ENCODE measurements at places on chromosomes 1 and 21.

- DNase-seq, result no peak
These were observed 1180.3 kb upstream of the B3GALT2 start for GRCh38 chr1:194366705-194367104.

- no peak for DNase-seq
These were observed 48.2 kb downstream of the SYT2 start for GRCh38 chr1:202662081-202662480.

GRCh38 chr1:2208309-2209239 lies 14.0 kb upstream of the FAAP20 start:
- no peak for DNase-seq

DNA sequence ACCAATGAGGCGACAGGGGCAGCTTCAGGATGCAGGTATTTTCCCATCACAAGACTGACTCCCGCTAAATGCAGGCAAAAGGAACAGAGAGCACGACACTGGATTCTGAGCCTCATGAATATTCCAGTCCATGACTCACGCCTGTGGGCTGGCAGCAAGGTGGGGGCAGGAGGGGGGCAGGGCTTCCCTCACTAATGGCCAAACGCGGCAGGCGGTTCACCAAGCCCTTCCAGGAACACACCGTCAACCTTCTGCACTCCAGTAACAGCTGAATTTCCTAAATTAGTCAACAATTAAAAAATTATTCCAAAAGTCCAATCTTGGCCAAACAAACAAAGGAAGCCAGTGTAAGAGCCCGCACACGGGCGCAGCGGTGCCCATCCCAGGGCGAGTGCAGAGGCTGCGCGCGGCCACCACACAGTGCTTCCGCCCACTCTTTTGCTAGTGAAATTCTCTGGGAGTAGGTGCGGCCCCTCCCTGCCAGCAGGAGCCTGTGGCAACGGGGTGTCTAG lies 12.5 kb upstream of the GPR153 start:
- DNase-seq, result no peak

DNA sequence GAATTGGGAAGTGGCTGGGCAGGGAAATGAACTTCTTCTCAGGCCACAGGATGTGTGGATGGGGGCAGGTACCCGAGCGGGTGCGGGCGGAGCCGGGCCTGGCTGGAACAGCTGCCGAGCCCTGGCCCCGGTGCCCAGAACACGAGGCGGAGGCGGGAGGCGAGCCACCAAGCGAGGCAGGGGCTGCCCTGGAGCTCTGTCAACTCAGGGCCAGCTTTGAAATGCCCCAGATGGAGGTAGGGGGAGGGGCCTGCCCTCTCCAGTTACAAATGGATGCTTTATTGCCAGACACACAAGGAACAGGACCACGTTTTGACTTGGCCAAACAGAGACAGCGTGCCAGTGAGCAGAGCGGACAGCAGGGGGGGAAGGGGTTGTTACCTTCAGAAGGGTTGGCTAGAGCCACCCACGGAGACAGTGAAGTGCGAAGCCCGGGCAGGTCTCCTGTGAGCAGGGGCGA lies 240.4 kb downstream of the SDCCAG8 start:
- DNase-seq, result no peak

GRCh38 chr1:186078245-186078644 lies 296.8 kb downstream of the TPR start:
- DNase-seq, result no peak

DNA sequence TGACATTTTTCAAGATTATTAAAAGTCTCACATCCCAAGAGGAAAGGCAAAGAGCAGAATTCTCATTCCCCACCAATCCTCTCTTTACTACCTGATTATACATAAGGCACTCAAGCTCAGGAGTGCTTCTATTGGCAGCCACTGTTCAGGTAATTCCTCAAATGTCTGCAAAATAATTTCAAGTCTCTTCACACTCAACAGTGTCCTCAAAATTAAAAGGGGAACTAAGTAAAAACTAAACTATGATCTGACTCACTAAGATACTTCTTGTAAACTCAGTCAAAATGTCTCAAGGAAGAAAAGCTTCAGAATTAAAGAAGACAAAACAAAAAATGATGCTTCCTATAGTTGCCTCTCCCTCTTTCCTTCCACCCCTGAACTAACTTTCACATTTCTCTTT lies 135.6 kb downstream of the GPATCH2 start:
- no peak for DNase-seq

DNA sequence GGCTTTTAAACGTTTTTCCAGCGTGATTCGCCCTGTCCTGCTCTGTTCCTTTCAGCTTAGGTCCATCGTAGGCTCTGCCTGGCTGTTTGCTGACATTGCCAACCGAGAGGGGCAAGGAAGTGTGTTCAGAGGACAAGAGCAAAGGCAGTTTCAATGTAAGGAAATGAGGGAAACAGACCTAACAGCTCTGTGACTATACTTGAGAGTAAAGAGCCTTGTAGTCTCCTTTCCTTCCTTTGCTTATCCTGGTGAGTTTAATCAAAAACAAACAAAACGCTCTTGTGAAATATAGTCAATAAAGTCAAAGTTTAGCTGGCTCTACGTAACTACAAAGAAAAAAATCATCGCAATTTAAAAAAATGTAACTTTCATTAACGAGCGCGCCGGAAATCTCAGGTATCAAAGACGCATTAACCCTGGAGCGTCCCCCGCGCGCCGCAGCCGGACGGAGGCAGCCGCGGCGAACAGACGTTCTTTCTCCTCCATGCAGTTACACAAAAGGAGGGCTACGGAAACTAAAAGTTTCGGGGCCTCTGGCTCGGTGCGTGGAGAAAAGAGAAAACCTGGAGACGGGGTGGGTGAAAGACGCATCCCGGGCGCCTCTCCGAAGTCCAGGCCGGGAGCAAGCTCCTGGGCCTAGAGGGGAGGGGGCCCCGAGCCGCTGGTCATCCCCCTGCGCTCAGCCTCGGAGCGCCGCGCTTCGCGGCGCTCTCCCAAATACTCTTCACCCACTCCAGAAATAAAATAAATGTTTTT lies 617 bp upstream of the ADGRL2 start:
- DNase-seq, result no peak

GRCh38 chr21:46307625-46308024 lies 16.0 kb downstream of the C21orf58 start:
- no peak for DNase-seq

DNA sequence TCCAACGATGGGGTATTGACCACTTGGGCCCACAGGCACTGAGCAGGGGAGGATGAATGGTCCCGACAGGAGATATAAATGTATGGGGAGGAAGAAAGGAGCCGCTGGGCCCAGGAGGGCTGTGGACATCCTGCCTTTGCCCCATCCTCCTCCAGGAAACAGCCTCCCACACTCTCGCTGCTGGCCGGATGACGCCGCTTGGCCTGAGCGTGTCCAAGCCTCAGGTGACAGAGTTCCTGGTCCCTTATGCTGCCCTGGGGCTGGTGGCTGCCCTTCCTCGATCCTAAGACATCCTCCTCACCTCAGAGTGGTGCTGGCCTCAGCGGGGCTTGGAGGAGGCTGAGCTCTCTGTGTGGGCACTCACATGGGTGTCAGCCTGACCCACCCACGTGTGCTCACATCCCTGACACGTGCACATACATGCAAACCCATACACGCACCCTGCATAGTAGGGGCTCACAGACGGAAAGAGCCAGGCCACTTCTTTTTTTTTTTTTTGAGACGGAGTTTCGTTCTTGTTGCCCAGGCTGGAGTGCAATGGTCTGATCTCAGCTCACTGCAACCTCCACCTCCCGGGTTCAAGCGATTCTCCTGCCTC lies 5.9 kb upstream of the SERINC2 start:
- no peak for DNase-seq

DNA sequence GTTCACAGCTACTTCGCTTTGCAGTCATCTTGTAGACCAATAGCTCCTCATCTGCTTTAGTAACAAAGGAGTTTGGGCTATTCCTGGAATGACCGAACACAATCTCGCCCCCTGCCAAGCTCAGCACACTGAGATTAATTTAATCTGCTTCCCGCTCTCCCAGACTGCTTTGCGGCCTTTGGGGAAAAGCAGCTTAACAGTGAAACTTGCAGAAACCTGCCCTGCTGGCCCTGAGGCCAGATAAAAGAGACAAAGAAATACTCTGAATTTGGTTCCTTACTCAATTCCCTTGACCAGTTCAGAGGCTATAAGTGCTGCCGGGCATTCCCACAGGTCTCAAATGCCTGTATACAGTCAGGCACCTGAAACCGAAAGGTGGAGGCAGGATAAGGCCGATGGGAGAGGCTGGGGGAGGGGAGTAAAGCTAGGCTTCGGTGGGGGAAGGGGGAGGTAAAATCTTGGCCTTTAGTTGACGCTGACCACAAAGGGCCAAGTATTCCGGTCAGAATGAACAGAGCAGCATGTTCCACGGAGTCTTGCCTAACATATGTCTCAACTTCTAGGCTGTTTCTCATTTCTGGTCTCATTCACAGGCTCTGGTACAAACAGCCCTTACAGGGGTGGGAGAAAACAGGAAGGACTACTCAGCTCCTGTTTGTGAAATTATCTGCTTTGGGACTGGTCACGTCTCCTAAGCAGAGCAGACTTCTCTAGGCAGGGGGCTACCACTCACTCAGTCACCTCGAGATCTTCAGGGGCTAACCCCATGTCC lies 17.7 kb upstream of the A3GALT2 start:
- DNase-seq, result no peak

Data from omental fat pad (tissue), 4 donors.